ENCODE measurements at places on chromosomes 5 and 9.

GRCh38 chr9:122197426-122197825 lies 31.3 kb downstream of the LHX6 start:
- peak; percentile 40 for DNase-seq

DNA sequence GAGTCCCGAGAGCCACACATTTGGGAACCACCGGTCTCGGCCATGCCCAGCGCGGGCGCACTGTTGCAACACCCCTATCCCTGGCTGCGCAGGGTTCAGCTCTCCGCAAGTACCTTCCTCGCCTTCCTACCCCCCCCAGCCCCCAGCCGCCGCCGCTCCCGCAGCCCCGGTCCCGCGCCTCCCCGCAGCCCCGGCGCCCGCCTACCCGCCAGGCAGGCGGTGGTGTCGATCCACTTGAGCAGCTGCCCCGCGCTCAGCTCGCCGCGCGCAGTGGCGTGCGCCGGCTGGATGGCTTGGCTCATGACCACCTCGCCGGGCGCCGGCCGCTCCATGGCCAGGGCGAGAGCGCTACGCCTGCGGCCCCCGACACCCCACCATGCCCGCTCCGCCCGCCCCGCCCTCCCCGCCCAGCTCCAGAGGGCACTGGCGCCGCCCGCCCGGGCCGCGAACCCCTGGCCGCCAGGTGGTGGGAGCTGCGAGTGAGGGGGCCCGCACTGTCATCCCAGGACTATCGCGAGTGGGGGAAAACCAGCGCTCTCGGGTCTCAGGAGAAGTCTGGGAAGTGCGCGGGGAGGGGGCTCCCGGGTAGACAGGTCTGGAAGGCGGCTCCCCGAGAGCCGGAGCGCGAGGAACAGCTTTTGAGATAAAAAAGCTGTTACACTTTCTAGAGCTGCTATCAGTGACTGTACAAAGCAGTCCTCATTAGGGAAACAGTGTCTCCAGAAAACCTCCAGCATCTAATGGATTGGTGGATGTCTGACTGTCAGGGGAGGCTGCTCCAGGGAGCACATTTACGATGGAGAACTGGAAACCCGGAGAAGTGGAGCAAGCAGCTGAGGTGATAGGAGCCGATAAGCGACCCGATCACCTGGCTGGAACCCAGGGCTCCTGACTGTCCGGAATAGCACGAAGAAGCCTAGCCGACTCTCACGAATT lies at the start of gene ACOT12:
Gene ACOT12 (minus strand): TSS at position 352 of the 936 bp plus-strand sequence. CDS start 20 bp downstream, at position 332.
- peak; percentile 61 for DNase-seq

- DNase-seq, result no peak
Observed at GRCh38 chr9:113559834-113560800, 96.6 kb downstream of the RGS3 start.

GRCh38 chr5:173239233-173239593 lies 4.2 kb upstream of the NKX2-5 start:
- DNase-seq, result peak; percentile 32

DNA sequence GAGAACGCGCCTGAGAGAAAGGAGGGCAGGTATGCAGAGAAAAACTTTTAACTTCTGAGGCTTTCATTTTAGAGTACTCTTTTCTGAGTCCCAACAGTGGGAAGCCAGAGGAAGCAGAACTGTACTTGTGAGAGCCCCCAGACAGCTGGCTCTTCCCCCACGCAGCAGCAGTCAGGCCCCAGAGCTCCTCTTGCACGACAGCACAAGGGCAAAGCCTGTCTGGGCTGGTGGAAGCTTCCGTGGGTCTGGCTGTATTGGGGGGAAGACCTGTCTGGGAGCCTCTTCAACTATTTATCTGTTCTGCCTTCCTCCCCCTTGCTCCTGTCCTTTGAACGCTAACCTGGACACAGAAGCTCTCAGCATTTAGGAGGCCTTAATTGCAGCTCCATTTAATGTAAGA lies 68.2 kb downstream of the THBS4 start:
- no peak for DNase-seq

DNA sequence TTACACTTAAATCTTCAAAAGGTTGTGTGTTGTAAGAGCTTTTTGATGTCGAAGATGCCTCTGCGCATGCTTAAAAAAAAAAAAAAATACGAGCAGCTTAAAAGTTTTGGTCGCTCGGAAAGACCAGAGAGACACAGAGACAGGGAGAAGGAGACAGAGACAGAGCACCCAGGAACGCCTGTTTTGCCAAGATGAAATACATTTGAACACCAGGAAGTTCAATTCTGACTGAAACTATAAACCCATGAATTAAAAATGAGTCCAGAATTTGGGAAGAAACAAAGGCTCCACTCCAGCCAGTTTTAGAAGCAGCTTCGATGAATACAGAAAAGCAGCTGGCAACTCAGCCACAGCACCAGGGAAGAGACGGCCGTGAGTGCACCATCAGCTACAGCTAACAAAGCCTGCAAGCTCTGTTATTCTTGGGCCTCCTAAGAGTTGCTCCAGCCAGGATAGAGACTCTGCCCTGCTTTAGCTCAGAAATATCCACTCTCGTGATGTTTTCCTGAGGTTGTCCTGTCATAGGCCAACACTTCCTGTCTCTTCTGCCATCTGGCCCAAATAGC lies 2.5 kb upstream of the ZNF474 start:
- peak; percentile 38 for DNase-seq

DNA sequence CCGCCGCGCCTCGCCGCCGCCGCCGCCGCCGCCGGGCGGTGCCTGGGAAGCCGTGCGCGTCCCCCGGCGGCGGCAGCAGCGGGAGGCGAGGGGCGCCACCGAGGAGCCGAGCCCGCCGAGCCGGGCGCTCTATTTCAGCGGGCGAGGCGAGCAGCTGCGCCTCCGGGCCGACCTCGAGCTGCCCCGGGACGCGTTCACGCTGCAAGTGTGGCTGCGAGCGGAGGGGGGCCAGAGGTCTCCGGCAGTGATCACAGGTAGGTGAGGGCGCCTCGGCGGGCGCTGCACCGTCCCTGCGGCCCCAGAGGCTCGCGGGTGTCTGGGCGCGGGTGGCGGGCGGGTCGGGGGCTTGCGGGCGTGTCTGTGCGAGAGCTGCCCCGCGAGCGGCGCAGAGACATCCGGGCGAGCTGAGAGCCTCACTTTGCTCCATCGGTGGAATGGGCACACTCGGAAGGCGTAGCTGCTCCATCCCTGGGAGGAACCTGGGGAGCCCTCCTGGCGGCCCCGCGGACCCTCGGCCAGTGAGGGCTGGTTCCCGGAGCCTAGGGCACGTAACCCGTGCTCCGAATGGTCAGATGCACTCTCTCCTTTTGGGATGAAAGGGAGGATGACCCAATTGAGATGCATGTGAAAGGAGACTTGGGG lies 864 bp downstream of the PAPPA start:
- DNase-seq, result peak; percentile 74

DNA sequence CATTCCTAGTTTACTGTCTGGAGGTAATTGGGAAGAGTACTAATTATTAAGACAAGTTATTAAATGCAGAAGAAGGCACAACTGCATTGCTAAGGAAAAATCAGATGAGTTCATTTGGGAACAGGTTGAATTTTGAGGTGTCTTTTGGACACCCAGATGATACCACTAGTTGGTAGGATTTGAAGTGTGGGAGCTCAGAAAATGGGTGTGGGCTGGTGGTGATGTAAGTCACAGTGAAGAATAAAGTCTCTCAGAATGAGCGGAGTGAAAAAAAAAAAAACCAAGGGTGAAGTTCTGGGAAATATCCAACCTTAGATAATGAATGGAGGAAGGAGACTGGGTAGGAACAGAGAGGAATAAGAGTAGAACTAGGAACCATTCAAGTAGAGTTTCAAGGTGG lies 35.6 kb upstream of the MYORG start:
- no peak for DNase-seq

DNA sequence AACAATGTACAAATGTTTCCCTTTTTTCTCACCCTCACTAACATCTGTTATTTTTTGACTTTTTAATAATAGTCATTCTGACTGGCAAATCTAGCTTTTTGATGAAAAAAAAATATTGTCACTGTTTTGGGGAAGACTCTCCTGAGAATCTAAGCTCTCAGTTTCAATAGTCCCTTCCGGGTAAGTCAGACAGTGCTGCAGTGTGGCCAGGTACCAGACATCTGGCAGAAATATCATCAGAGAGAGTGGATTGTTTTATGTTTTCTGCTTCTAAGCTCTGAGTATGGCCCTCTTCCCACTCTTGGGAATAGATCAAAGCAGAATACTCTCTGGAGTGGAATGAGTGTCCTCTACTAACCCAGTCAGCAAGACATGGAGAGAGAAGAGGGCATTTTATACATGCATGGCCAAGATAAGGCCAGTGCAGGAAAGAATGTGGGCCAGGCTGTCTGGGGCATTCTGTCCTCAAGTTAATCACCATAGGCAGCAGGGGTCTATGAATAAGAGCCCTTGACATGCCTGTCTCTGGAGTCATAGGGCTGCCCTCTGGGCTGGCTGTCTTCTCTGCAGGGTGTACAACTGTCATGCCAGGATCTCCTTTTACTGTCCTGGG lies 38.5 kb upstream of the OR2S2 start:
- peak; percentile 14 for DNase-seq

DNA sequence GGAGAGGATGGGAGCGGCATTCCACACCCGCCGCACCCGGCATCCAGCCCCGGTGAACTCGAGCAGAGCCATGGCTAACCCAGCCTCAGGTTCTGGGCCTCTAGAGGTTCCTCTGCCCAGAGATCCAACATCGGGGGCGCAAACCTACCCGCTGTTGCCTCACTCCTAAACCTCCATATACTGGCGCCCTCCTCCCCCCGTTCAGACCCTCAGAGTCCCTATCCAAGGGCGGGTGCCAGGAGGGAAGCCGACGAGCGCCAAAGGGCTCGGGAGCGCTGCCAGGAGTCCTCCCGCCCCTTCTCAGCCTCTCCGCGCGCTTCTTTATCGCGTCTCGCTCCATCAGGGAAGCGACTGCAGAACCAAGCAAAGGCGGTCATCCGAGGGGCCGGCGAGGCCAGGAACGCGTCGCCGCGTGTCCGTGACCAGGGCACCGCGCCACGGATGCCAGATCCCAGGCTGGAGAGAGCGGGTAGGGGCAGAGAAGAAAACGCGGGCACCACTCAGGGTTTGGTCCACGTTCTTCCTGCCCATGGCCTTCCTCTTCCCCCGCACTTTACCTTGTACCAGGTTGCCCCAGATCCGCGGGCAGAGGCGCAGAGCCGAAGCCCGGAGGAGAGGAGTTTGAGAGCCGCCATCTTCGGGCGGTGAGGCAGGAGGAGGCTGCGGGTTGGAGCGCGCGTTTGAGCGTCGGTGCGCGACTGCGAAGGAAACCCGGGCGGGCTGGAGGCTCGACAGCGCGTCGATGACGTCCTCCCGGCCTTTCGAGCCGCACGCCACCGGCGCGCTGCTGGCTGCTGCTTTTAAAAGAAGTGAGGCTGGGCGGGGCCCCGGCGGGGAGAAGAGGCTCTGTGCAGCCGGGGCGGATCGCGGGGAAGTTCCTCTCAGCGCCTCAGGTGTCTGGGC lies at the start of gene OXCT1:
Gene OXCT1 (minus strand): TSS at position 702 of the 903 bp plus-strand sequence. CDS start 67 bp downstream, at position 635.
- DNase-seq, result peak; percentile 93
